A172 (cell line): ENCODE measurements at places on chromosomes 4 and X. TPM values are rescaled to one million over a fixed set of nuclear protein-coding genes. Genes with fewer than 3 reads are reported as not detected.

DNA sequence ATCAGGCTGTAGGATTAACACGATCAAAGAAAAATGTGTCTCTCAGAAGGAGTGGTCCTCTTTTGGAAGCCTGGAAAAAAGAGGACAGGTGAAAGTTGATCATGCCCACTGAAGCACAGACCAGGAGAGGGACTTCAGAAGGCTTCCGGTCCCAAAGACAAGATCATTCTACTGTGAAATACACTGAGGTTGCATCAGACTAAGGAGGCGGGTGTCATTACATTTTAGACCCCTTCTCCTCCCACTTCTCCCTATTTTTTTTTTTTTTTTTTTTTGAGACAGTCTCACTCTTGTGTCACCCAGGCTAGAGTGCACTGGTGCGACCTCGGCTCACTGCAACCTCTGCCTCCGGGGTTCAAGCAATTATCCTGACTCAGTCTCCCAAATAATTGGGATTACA is 67.5 kb downstream of the RBM47 start:
- DNase-seq: no peak

DNA sequence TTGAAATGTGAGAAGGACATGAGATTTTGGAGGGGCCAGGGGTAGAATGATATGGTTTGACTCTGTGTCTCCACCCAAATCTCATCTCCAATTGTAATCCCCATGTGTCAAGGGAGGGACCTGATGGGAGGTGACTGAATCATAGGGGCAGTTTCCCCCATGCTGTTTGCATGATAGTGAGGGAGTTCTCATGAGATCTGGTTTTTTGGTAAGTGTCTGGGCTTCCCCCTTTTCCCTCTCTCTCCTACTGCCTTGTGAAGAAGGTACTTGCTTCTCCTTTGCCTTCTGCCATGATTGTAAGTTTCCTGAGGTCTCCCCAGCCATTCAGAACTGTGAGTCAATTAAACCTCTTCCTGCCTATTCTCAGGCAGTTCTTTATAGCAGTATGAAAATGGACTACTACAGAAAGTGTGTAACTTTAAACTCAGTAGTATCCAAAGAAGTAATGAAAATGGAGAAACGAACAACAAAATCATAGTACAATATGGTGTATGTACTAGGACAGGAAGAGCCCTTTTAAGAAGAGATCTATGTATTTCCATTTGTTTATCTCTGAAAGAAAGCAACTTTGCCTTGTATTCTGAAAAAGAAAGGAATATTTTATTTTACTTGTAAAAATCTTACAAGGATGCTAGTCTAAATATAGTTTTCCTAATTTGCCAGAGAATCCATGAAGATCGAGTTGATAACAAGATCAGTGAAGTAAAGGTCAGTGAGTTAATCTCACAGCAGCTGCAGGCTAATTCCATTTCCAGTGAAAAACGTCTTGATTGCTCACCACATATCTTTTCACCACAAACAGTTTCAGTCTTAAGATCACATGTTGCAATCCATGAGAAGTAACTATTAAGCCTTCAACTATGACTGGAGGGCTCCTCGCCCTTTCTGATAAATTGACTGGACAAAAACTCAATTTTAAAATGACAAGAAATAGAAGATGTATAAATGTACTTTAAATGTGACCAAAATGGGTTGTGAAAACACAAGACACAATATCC is 20.5 kb downstream of the PKD2 start:
- peak; percentile 78 for DNase-seq

Gene FATE1
- total RNA-seq: not detected in 2 replicates

Gene ETDB
- not detected in 2 replicates for total RNA-seq

Gene YY2
- 4.1 and 4.3 TPM in 2 replicates for total RNA-seq
